ENCODE measurements at places on chromosomes 3 and 15. TPM values are rescaled to one million over a fixed set of nuclear protein-coding genes. Genes with fewer than 3 reads are reported as not detected.

ALS2CL gene
- 0.44 TPM for total RNA-seq

C15orf39 gene
- total RNA-seq, result 62.4 TPM

CLRN1 gene
- not detected for total RNA-seq

TMEM45A gene
- 0.96 TPM for total RNA-seq

MOBP gene
- total RNA-seq, result 0.14 TPM

PCSK6 gene
- 0.83 TPM for total RNA-seq

TGM4 gene
- not detected for total RNA-seq

- DNase-seq, result no peak
Measured at GRCh38 chr15:85003593-85004312, 22.1 kb downstream of the PDE8A start.

- no peak for DNase-seq
Measured at GRCh38 chr15:67955252-67955651, 98.9 kb upstream of the PIAS1 start.

GRCh38 chr3:36075491-36075890 is 304.8 kb upstream of the STAC start:
- no peak for DNase-seq

DNA sequence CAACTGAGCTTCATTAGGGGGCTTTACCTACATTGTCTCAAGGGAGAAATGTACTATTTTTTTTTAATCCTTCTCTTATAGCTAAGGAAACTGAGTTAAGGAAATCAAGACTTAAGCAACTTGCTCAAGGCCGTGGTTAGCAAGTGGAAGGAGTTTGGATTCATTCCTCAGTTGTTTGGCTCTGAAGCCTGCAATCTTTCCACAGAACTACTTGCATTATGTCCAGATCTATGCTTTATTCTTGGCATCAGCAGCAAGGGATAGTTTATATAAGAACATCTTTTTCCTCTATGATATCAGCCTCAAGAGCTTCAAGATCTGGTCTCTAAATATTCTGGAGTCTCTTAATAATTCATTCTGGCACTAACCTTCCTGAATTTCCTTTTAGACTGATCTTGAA is 182.4 kb downstream of the SV2B start:
- no peak for DNase-seq

GRCh38 chr3:20930034-20930433 is 744.0 kb upstream of the SGO1 start:
- no peak for DNase-seq

- no peak for DNase-seq
Measured at GRCh38 chr15:61558172-61559136, 329.4 kb upstream of the RORA start.

DNA sequence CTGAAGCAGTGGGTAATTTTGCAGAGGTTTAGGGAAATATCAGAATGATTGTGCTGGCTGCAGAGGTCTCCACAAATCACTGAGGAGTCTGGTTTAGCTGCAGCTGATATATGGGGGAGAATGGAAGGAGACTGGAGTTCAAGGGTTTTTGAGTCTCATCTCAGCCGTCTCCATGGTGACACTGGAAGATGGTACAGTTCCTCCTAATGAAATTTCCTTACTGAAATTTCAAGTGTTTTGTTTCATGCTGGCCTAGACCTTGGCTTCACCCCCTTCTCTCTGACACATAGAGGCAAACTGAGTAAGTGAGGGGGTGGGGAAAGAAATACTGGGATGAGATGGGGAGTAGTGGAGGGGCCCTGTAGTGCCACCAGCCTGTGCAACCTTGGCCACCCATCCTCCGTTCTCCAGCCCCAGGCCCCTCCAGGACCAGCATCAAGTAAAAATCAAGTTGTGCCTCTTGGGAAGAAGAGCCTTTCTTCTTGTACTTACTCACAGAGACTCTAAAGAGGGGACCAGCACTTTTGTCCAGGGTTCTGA is 17.8 kb upstream of the MORF4L1 start:
- DNase-seq, result no peak

- no peak for DNase-seq
Measured at GRCh38 chr3:134477938-134478337, 7.8 kb downstream of the ANAPC13 start.

- DNase-seq, result no peak
Measured at GRCh38 chr3:72195895-72196294, 410.9 kb upstream of the PROK2 start.

GRCh38 chr15:85706779-85707518 is 87.8 kb downstream of the KLHL25 start:
- DNase-seq, result peak; percentile 50
